ENCODE measurements at places on chromosomes 3 and 15.

- no peak for DNase-seq
These were observed 318.7 kb upstream of the STT3B start for GRCh38 chr3:31213869-31214486.

GRCh38 chr15:66625974-66626373, 60.2 kb upstream of the LCTL start:
- DNase-seq: no peak

GRCh38 chr3:48428572-48429316, 1.1 kb downstream of the PLXNB1 start:
- no peak for DNase-seq

GRCh38 chr15:99057697-99058420, 47.0 kb upstream of the SYNM start:
- no peak for DNase-seq

DNA sequence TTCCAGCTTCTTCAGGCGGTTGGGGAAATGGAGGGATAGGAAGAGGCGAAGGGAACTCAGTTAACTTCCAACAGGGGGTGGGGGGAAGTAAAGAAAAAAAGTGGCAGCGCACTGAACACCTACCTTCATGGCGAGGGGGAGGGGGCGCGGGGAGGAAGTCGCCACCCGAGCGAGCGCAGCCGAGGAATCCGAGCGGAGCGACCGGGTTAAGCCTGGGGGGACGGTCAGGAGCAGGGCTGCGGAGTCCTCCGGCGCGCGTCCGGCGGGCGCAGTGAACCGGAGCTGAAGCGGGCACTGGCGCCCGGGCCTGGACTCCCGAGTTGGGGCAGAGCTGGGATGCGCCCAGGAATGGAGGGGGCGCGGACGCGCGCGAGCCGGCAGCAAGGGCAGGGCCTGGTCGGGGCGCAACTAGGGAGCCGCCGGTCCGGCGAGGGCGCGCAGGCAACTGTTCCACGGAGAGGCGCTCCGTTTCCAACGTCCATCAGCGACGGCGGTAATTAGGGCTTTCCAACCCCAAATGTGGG, at the start of gene WNT5A:
TSS of gene WNT5A (minus strand) at position 450 of the 524 bp plus-strand sequence. CDS start at position 129, 321 bp downstream.
- no peak for DNase-seq

- no peak for DNase-seq
These were observed 168.4 kb upstream of the VEPH1 start for GRCh38 chr3:157671656-157672055.

DNA sequence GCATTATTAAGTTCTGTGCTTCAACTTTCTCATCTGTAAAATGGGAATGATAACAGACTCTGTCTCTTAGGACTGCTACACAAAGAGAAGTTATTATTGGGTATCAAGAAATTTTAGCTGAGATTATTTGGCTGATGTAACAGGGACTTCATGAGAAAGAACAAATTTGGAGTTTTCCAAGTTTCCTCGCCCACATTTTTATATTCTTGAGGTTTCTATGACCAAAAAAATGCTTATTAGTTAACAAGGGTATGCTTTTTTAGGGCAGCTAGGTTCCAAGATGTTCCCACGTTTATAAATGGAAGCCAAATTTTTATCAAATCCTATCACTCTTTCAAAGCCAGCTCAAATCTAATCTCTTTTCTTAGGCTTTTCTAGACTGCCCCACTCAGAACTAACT, 50.6 kb upstream of the C3orf80 start:
- no peak for DNase-seq

DNA sequence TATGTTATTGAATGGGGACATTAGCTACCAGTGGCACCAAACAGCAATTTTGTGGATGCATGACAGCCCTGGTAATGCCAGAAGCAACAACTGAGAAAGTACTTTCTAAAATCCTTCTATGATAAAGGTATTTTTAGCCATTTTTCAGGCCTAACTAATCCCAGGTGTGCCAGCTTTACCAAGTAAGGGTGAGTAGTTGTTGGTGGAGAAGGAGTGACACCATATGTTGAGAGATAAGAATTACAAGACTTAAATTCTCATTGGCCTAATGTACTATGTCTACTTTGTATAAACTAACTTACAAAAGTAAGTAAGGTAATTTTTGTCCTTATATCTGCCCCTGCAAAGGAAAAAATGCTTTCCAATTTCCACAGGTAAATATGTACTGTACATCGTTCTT, 4.1 kb upstream of the COX17 start:
- DNase-seq: no peak

DNA sequence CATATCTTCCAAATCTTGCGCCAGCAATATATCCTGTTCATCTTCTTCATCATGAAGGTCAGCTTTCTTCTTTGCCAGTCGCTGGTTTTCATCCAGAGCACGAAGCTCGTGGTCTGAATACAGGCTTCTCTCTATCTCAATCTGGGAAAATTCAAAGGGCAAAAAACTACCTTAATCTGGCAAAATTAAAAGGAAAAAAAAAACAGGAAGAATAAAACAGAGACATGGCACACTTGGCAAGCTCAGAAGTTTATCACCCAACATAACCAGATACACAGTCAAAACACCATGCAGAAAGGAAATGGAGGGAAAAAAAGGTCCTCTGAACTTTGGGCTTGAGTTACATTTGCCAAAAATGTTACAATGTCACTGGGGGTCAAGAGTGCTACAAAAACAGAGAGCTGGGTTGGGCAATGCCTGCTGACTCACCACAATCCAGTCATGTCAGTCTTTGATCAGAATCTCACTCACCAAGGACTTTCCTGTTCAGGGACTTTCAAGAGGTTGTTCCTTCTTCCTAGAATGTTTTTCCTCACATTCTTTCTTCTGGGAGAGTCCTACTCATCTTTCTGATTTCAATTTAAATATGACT, 1.5 kb downstream of the MRPL46 start:
- no peak for DNase-seq

- DNase-seq: no peak
These were observed 1001.9 kb downstream of the ROBO1 start for GRCh38 chr3:78765671-78766485.

DNA sequence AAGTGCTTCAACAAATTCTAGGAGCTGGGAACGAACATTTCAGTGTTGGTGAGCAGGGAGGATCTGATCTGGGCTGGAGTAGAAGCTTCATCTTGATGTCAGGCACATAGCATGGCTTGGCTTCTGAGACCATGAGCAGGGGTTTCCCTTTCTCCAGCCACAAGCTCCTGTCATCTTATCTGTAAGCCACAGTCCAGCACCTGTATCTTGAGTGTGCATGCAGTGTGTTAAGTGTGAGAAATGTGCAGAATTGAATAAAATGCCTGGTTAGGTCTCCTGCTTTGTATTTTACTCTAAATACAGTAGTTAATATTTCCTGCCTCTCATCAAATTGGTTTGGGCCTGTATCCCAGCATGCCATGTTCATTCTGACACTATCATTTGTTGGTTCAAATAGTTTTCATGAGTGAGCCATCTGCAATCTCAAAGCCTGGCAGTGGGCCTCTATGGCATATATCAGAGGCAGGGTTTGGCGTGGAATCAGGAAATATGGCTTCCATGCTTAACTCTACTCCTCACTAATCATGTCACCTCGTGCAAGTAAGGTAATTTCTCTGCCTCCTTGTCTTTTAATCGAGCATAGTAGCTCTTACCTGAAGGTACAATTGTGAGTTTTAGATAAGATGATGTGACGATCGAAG, 43.3 kb downstream of the TLNRD1 start:
- DNase-seq: no peak

GRCh38 chr15:72160696-72161245, 36.8 kb downstream of the GRAMD2A start:
- no peak for DNase-seq

DNA sequence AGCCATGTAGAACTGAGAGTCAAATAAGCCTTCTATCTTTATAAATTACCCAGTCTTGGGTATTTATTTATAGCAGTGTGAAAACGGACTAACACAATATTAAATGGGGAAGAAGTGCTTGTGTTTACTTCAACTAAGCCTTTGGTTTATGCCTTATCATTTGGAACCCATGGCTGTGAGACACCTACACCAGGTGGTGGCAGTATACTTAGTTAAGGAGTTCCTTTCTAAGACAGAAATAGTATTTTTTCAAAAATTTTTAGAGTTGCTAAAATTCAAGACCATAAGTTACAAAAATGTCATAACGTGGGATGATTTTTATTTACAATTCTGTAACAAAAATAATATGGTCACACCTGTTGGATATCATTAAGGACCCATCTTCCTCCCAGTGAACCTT, 354.5 kb upstream of the SOX14 start:
- DNase-seq: no peak

GRCh38 chr3:66693461-66694031, 192.7 kb upstream of the LRIG1 start:
- no peak for DNase-seq

- DNase-seq: no peak
These were observed 183.4 kb upstream of the GADL1 start for GRCh38 chr3:31077826-31078225.

DNA sequence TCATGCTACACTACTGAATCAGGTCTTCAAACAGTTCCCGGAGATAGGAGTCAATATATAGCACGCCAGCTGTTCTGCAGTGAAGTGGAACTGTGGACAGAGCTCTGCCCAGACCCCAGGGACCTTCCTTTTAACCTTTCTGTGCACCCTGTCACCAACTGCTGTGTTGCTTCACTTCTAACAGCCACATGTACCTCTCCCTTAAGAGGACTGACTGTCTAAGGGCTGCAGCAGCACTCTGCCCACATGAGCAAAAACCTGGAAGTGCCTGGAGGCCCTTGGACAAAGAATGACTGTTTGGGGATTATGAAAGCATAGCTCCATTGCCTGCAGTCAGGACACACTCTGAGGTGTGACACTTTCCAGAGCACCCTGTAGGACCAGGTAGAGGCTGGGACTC, 88.3 kb upstream of the CTNNB1 start:
- DNase-seq: no peak

DNA sequence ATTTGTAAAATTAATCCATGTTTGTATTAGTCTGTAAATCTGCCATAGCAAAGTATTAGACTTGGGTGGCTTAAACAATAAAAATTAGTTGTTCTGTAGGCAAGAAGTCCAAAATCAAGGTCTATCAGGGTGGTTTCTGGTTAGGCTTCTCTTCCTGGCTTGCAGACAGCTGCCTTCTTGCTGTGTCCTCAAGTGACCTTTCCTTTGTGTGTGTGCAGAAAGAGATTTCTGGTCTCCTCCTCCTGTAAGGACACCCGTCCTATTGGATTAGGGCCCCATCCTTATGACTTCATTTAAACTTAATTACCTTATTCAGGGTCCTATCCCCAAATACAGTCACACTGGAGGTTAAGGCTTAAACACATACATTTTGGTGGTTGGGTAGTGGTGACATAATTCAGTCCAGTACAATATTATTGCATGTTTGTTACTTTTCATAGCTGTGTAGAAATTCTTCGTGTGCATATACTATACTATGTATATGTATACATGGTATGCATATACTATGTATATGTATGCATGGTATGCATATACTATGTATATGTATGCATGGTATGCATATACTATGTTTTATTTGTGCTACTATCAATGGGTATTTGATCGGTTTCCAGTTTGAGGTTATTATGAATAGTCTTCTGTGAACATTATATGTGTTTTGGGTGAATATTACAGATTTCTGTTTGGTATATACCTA, 57.9 kb upstream of the RNU6-1 start:
- DNase-seq: no peak

DNA sequence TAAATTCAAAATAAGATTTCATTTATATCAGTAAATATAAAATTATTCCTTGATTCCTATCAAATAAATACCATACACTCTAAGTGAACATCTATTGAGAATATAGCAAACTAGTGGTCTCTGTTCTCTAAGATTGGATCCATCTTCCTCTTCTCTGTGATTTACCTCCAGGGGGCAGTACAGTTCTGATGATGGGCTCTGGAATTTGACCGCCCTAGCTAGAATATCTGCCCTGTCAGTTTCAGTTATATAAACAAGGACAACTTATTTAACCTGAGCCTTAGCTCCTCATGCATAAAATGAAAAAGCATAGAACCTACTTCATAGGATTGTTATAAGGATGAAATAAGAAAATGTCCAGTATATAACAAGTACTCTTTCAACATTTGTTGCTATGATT, 171.1 kb upstream of the CCDC54 start:
- no peak for DNase-seq

- no peak for DNase-seq
These were observed 36.3 kb upstream of the MB21D2 start for GRCh38 chr3:192953926-192954325.

DNA sequence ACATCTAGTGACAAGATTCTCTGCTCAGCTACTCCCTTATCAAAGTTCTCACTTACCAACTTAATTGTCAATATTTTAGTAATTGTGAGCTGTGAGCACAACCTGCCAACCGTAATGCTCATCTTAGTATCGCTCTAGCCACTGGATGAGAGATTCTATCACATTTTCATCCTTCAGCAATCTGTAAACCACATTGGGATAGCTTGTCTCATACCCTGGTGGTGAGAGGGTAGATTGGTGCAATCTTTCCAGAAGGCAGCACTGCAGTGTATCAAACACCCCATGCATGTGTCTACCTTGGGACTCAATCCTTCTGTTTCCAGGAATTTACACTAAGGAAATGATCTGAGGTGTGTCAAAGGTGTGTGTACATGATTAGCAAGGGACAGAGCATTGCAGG, 18.9 kb upstream of the ATP8B4 start:
- no peak for DNase-seq

GRCh38 chr15:41690636-41691035, 30.4 kb downstream of the MGA start:
- no peak for DNase-seq

DNA sequence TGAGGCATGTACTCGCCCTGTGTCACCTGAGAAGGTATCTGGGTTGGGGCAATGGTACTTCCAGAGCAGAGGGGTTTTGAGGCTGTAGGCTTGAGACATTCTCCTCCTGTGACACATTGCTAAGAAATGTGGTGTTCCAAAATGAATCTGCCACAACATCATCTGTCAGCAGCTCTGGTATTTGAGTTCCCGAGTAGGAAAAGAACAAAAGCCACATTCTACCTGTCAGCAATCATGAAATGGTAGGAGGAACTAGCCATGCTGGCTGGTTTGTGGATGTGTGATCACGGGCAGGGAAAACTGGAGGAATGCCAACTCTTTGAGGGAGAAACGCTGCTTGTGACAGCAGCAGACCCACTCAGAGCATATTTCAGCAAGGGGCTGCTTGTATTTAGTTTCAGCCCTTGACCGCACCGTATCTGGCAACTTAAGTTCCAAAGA, 579.4 kb upstream of the TBL1XR1 start:
- no peak for DNase-seq

Measured in stimulated activated CD8-positive, alpha-beta memory T cell treated with anti-CD3 and anti-CD28 coated beads, Interleukin-2, amount 100 ng/mL, for 1 hour (primary cell).